Activated T-cell treated with anti-CD3 and anti-CD28 coated beads, Interleukin-2, amount 50 U/mL, for 72 hours (primary cell): ENCODE measurements at places on chromosomes 5 and 9. TPM values are rescaled to one million over a fixed set of nuclear protein-coding genes. Genes with fewer than 3 reads are reported as not detected.

SAXO1 gene
- not detected for total RNA-seq

DNA sequence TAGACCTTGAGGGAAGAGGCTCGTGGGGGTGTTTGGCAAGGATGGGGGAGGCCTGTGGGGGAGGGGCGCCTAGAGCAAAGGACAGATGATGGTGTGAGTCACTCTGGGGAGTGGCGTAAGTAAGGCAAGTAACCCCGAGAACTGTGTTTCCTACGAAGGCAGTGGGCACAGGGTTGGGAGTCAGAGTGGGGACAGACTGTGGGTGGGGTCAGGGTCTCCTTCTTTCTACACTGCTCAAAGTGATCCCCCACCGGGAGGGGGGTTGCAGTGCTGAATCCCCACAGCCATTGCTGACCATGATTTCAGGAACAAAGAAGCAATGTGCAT lies 136.8 kb downstream of the TENT4A start:
- H3K4me1 ChIP-seq = no peaks in the 10 kb centered on the region
- H3K36me3 ChIP-seq = peaks cover 2% of the 10 kb centered on the region
- H3K4me3 ChIP-seq = no peak overlapping the region
- peaks cover 9% of the 10 kb centered on the region for H3K27me3 ChIP-seq
- no peak overlapping the region for H3K27ac ChIP-seq
- DNase-seq = peak; percentile 16

DNA sequence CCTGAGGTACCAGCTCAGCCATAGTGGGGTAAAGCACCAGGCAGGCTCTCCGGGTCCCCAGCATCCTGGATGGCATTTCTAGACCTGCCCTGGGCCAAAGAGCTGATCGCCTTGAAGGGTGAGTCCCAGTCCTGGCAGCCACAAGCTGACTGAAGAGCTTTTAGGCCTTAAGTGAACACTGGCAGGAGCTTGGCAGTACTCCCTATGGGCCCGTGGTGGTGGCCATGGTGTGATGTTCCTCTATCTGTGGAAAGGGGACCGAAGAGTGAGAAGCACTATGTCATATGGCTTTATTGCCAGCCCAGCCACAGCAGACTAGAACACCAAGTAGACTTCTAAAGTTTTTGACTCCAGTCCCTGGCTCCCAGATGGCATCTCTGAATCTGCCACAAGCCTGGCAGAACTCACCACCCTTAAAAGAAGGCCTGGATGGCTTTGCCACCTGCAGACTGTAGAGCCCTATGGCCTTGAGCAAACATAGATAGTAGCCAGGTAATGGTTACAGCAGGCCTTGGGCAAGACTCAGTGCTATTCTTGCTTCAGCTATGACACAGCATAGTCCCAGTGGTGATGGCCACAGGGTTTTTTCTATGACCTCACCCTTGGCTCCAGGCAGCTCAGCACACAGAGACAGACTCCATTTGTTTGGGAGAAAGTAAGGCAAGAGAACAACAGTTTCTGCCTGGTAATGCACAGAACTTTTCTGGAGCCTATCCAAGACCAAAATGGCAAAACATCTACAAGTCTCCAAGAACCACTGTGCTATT lies 801.5 kb upstream of the DMAC1 start:
- H3K4me1 ChIP-seq = no peaks in the 10 kb centered on the region
- H3K27me3 ChIP-seq = no peaks in the 10 kb centered on the region
- no peak for DNase-seq
- no peaks in the 10 kb centered on the region for H3K36me3 ChIP-seq

DNA sequence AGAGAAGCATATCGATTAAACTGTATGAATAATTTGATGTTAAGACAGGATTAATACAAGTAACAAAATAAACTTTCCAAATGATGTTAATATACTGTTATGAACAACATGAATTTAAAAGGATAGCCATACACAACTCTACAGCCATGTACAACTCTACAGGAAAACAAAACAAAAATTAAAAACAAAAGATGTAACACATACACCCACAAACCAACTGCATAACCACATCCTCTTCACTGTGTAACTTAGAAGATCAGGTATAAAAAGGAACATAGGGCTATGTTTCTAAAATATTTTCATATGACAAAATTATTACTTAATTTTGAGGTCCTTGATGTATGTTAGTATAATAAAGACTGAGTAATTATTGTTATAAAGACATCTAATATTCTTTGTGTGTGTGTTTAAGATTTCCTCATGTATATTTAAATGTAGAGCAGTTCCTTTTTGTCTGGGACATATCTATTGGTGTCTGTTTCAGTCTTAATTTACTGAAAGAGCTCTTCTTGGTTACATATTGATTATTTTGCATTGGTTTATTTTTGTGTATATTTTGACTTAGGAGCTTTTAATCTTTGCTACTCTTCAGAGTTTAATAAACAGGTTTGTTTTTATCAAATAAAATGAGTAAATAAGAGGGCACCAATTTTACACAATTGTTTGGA lies 966.8 kb upstream of the CTNND2 start:
- peak overlapping the region; percentile 19 for H3K27ac ChIP-seq
- no peaks in the 10 kb centered on the region for H3K36me3 ChIP-seq
- peak overlapping the region; percentile 40 for H3K4me3 ChIP-seq
- H3K27me3 ChIP-seq = no peaks in the 10 kb centered on the region
- no peak for DNase-seq
- no peaks in the 10 kb centered on the region for H3K4me1 ChIP-seq

TLX3 gene
- total RNA-seq = not detected

PRELID2 gene
- total RNA-seq = 4.6 TPM

F12 gene
- total RNA-seq = 6.5 TPM

- peaks cover 89% of the 10 kb centered on the region for H3K27me3 ChIP-seq
- H3K4me3 ChIP-seq = no peak overlapping the region
- peaks cover 4% of the 10 kb centered on the region for H3K36me3 ChIP-seq
- no peak overlapping the region for H3K27ac ChIP-seq
- H3K4me1 ChIP-seq = peaks cover 40% of the 10 kb centered on the region
These were observed 44.1 kb upstream of the FSD1L start for GRCh38 chr9:105403552-105404248.

DNA sequence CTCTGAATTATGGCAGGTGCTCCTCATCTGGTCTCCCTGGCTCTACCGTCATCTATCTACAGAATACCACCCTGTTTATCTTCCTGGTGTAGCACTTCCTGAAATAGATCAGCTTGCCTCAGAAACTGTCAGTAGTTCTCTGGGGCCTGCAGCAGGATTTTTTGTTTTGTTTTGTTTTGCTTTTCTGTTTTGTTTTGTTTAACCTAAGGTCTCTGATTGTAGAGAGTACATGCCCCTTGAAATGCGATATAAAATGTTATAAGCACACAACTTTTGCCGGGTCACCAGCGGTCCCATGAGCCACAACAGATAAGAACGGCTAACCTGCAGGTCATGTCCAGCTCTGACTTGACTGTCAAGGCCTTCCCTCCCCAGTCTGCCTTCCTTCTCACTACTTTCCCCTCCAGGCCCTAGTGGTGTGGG lies 26.6 kb upstream of the CREBRF start:
- no peak overlapping the region for H3K4me3 ChIP-seq
- DNase-seq = no peak
- peaks cover 24% of the 10 kb centered on the region for H3K4me1 ChIP-seq
- H3K27me3 ChIP-seq = no peaks in the 10 kb centered on the region
- H3K36me3 ChIP-seq = peaks cover 8% of the 10 kb centered on the region

DNA sequence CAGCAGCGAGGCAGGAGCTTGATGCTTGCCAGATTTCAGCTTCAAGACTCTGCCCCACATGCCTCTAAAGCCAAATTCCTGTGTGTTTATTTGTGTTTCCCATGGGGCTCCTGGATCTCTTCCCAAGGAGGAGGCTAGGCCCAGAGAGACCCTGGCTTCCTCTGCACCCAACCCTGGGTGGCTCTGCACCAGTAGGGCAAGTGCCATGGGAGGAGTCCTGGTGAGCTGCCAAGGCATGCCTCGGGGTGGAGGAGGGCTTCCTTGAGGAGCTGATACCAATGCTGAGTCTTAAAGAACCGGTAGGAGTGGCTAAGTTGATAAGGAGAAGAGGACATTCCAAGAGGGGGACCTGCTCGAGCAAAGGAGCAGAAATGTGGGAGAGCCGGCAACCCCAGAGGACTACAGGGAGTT lies 6.8 kb upstream of the TIFAB start:
- H3K4me3 ChIP-seq = no peak overlapping the region
- peaks cover 4% of the 10 kb centered on the region for H3K4me1 ChIP-seq
- H3K27ac ChIP-seq = no peak overlapping the region

GRCh38 chr5:148740966-148741742 lies 85.3 kb upstream of the ADRB2 start:
- H3K36me3 ChIP-seq = no peaks in the 10 kb centered on the region
- H3K4me3 ChIP-seq = no peak overlapping the region
- H3K27ac ChIP-seq = no peak overlapping the region
- H3K4me1 ChIP-seq = no peaks in the 10 kb centered on the region

DNA sequence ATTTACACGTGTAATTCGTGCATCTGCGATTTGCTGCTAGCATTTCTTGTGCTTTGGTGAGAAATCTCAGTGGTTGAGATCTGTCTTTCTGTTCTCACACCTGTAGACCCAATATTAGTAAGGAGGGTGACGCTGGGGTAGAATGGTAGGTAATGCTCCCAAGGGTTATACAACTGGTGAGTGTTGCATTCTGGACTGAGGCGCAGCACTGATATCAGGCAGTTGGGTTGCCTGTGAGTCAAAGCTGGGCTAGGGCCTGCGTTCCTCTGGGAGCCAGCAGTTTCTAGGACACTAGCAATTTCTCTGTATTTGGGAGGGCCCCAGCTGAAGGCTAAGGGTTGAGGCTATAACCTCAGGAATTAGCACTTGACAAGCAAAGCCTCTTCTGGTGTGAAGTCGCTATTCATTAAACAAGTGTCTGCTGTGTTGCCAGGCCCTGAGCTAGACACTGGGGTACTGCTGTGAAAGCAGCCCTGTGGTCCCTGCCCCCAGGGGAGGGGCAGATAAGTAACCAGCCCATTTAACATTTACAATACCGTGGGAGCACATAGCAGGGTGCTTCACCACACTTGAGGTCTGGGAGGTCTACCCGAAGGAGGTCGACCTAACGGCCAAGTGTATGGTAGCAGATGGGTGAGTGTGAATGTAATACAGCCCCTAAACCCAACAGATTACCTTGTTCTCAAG lies 28.7 kb downstream of the LARP1 start:
- DNase-seq = no peak
- no peaks in the 10 kb centered on the region for H3K36me3 ChIP-seq
- H3K27ac ChIP-seq = peak overlapping the region; percentile 80
- peak overlapping the region; percentile 16 for H3K4me3 ChIP-seq

DNA sequence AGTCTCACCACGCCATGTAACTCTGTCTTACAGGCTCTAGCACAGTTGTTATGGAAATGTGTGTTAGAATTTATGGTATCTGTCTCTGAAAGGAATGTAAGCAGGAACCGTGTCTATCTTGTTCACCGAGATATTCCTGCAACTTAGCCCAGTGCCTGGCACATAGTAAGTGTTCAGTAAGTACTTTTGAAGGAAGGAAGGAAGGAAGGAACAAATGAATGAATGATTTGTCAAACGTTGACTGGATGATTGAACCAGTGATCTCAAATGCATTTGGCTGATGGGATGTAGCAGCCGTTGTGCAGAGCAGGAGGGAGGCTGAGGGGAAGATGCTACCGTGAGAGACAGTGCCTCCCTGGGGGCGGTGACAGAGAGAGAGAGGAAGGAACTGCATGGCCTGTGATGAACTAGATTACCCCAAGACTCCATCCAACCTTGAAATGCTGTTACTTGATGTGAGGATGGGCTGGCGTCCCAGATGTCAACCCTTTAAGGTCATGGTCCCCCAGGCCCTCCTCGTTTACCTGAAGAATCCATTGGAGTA lies 47.5 kb upstream of the PPARGC1B start:
- no peaks in the 10 kb centered on the region for H3K4me1 ChIP-seq
- no peak overlapping the region for H3K27ac ChIP-seq
- no peak for DNase-seq
- no peak overlapping the region for H3K4me3 ChIP-seq
- H3K27me3 ChIP-seq = peaks cover 38% of the 10 kb centered on the region
- H3K36me3 ChIP-seq = no peaks in the 10 kb centered on the region

SOX30 gene
- total RNA-seq = 0.34 TPM

KIAA0825 gene
- 1.1 TPM for total RNA-seq

DNA sequence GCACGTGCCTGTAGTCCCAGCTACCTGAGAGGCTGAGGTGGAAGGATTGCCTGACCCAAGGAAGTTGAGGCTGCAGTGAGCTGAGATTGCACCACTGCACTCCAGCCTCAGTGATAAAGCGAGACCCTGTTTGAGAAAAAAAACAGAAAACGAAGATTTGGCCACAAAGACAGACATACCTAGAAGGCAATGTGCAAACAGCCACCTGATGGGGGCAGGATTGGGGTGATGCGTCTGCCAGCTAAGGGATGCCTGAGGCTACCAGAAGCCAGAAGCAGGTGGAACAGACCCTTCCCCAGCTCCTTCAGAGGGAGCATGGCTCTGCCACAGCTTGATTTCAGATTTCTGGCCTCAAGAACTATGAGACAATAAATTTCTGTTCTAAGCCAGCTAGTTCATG lies 2.9 kb downstream of the HIGD2A start:
- DNase-seq = no peak
- H3K27me3 ChIP-seq = no peaks in the 10 kb centered on the region
- no peak overlapping the region for H3K27ac ChIP-seq
- H3K36me3 ChIP-seq = peaks cover 14% of the 10 kb centered on the region
- H3K4me3 ChIP-seq = no peak overlapping the region
- peaks cover 20% of the 10 kb centered on the region for H3K4me1 ChIP-seq

CDH9 gene
- total RNA-seq = not detected

DNA sequence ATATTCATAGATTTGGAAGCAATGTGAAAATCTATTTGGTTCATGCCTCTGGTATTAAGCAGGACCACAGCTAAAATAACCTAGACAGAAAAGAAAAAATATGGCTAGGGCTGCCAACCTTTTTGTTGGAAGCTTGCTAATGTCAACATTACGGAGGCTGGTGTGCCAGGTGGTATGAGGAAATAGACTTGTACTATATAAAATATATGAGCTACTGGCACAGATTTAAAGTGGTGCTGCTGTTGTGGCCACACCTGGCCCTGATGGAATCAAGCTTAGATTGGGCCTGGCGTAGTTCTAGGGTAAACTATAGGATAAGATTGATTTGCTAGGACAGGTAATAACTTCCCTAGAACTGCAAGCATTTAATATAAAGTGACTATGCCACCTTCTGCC lies 10.6 kb upstream of the PARP8 start:
- no peak overlapping the region for H3K4me3 ChIP-seq
- H3K27me3 ChIP-seq = no peaks in the 10 kb centered on the region
- peaks cover 13% of the 10 kb centered on the region for H3K4me1 ChIP-seq
- peak overlapping the region; percentile 43 for H3K27ac ChIP-seq
